ENCODE measurements at places on chromosomes 1 and 21.

- peak; percentile 39 for DNase-seq
These were observed 40.5 kb downstream of the EPHB2 start for GRCh38 chr1:22751124-22751531.

GRCh38 chr1:33366762-33367484, 46.0 kb upstream of the A3GALT2 start:
- no peak for DNase-seq

DNA sequence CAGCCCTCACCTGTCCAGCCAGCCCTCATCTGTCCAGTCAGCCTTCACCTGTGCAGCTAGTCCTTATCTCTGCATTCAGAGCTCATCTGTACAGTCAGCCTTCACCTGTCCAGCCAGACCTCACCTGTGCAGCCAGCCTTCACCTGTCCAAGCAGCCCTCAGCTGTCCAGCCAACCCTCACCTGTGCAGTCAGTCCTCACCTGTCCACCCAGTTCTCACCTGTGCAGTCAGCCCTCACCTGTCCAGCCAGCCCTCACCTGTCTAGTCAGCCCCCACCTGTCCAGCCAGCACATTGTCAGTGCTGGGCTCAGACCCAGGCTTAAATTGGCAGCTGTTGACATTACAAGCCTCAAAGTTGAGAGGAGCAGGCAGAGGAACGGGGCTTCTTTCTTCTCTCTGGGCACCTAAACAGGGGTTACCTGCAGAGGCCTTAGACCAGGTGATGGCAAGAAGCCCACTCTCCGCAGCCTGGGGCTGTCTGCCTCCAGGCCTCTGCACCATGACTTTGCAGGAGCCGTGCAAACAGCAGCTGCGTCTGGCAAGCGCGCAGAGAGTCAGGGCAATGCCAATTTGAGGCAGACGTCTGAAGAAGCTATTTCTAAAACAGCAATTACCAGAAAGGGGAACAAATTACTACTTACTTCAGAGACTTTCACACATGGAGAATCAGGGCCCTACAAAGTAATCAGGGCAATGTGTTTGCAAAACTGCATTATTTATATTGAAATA, 506.1 kb downstream of the NPHP4 start:
- no peak for DNase-seq

DNA sequence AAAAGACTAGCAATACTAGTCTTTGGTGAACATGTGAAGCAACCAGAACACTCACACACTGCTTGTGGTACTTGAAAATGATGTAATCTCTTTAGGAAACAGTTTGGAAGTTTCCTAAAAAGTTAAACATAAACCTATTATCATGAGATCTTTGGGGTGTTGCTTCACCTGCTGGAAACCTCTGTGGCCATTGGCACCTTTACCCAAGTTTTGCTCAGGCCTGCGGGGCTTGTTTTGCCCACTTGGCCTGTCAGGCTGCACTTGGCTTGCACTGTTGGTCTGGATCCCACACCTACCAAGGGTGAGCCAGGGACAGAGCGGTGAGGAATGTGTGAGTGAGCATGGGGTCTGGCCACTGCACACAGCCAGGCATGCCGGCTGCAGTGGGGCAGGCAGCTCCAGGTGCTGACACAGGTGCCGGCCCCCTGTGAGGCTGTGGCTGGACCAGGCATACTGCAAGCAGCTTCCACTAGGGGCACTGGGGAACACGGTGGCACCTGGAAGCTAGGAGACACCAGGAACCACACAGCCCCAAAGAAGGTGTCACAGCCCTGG, 14.4 kb upstream of the FNBP1L start:
- no peak for DNase-seq

DNA sequence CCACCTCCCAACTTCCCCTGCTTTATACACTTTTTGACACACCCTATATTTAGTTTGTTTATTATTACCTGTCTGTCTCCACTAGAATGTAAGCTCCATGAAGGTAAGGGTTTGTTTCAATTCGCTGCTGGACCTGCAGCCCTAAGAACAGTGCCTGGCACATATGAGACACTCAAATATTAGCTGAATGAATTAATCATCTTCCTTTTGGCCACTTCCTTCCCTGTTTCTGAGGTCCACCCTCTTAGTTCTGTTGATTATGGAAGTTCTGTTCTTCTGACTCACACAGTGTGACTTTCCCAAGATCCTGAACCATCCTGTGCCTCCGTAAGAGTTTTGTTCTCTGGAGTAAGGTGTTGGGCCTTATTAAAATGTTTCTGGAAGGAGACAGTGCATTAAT, 40.4 kb upstream of the GJA5 start:
- DNase-seq, result no peak

DNA sequence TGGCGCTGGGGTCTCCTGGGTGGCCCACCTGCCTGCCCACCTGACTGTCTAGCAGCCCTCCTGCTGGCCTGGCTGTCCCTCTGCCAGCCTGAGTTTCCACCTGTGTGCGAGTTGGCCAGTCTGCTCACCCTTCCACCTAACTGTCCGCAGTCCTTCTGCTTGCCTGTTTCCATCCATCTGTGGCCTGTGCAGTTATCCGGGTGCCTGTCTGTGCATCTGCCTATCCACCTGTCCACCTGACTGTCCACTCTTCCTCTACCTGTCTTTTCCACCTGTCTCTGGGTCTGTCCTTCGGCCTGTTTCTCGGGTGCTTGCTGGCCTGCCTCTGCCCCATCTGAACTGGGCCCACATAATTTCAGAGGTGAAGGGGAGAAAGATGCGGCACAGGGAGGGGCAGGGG, 1.9 kb downstream of the KCNQ4 start:
- DNase-seq, result no peak

DNA sequence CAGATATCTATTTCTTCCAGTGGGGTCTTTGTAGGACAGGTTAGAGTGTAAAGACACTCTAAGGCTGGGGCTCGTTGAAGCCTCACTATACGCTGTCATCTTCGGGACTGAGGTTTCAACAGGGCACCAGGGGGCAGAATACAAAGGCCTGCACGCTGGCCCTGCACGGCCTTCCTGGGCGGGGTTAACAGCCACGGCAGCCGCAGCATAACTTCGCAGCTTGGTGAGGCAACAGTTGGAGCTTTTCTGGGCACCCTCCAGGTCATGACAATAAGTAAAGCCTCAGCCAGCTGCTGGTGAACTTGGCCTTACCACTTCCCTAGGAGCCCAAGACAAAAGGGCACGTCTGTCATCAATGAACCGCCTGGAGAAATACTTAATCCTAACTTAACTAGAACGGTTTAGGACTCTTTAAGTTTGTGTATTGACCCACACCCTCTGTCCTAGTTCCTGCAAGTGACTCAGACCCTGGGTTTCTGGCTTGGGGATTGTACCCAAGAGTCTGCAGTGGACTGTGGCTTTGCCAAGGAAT, 2.3 kb upstream of the RUNX1 start:
- peak; percentile 78 for DNase-seq

- peak; percentile 84 for DNase-seq
These were observed at the start of gene MCOLN2 for GRCh38 chr1:84996846-84997666. TSS of gene MCOLN2 (minus strand) at chr1:84997113. CDS start at chr1:84996872, 241 bp downstream.

DNA sequence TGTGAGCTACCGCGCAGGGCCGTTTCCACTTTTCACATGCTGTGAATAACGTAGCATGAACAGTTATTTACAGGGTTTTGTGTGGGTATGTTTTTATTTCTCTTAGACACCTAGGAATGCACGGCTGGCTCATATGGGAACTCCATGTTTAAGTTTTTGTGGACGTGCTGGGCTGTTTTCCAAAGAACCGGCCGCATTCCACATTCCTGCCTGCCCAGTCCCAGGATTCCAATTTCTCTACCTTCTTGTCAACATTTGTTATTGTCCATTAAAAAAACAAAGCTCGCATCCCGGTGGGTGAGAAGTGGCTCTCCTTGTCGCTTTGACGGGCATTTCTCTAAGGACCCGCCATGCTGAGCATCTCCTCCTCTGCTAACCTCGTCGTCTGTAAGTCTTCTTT, 47.1 kb upstream of the LRRC3 start:
- no peak for DNase-seq

GRCh38 chr1:116871779-116872146, 38.0 kb upstream of the PTGFRN start:
- no peak for DNase-seq

- no peak for DNase-seq
These were observed 83.6 kb upstream of the RGS1 start for GRCh38 chr1:192491804-192492554.

DNA sequence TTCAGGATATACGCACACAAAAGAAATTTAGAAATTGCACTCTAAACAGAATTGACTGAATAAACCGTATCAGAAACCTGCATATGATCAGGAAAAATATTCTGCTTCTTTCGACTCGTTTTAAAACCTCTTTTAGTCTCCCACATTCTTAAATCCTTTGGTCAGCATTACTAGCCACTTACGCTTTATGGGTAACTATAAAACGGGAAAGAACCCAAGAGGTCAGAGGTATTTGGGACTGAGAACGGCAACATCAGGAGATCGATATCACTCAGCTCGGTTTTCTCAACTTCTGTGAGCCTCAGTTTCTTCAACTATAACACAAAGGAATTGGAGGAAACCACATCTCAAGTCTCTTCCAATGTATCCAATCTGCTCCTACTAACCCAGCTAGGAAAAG, 36.4 kb upstream of the ANGPTL7 start:
- DNase-seq, result no peak

GRCh38 chr1:18217398-18218043, 109.9 kb downstream of the IGSF21 start:
- DNase-seq, result no peak
